Epithelial cell of umbilical artery (primary cell): ENCODE measurements at places on chromosomes 2 and 18. TPM values are rescaled to one million over a fixed set of nuclear protein-coding genes. Genes with fewer than 3 reads are reported as not detected.

Gene AAK1
- total RNA-seq = 24.7 and 29.9 TPM in 2 replicates

Gene KLHL41
- total RNA-seq = under 0.01 and 0.15 TPM in 2 replicates

Gene FBLN7
- 1.8 and 1.9 TPM in 2 replicates for total RNA-seq

Gene ANKRD62
- total RNA-seq = not detected in 2 replicates

Gene SPP2
- total RNA-seq = not detected in 2 replicates

Gene FOXI3
- total RNA-seq = not detected in 2 replicates

Gene BMP10
- total RNA-seq = not detected in 2 replicates

Gene CAPN14
- under 0.01 TPM in 2 replicates for total RNA-seq

Gene RTP5
- not detected in 2 replicates for total RNA-seq

Gene FIGN
- 0.65 and 1.1 TPM in 2 replicates for total RNA-seq

Gene SIX3
- total RNA-seq = not detected in 2 replicates

Gene TWSG1
- 90.9 and 125 TPM in 2 replicates for total RNA-seq

Gene SP5
- total RNA-seq = not detected in 2 replicates

Gene MC4R
- total RNA-seq = not detected in 2 replicates

Gene RNF125
- total RNA-seq = 0.30 and 0.65 TPM in 2 replicates

Gene TM4SF20
- total RNA-seq = not detected in 2 replicates

Gene RAX
- not detected in 2 replicates for total RNA-seq

Gene ARHGAP28
- total RNA-seq = 27.2 and 29.9 TPM in 2 replicates

Gene PKP4
- total RNA-seq = 20.7 and 21.8 TPM in 2 replicates

Gene LAMA3
- total RNA-seq = 1.9 and 3.3 TPM in 2 replicates

Gene FAM237A
- total RNA-seq = not detected in 2 replicates

Gene EPG5
- 9.1 and 16.6 TPM in 2 replicates for total RNA-seq

Gene LYG2
- not detected in 2 replicates for total RNA-seq

Gene TACR1
- total RNA-seq = not detected in 2 replicates

Gene CD302
- total RNA-seq = 4.5 and 5.5 TPM in 2 replicates

Gene RAPGEF4
- 10.4 and 15.0 TPM in 2 replicates for total RNA-seq

Gene ATG16L1
- total RNA-seq = 34.1 and 49.5 TPM in 2 replicates

Gene APCDD1
- under 0.01 TPM in 1 of 2 replicates, not detected in the other for total RNA-seq

Gene CLIP4
- 23.1 and 33.7 TPM in 2 replicates for total RNA-seq
